ENCODE measurements at places on chromosomes 16 and 17.
A peak's percentile ranks its signal among the peaks of the same experiment; 100 is the strongest.

GRCh38 chr16:29973384-29974246 lies at the start of gene TAOK2:
Gene TAOK2 (plus strand): TSS chr16:29973868. CDS start chr16:29977773, 3,905 bp downstream.
- peak; percentile 96 for DNase-seq

GRCh38 chr16:55532227-55532626 lies 23.4 kb downstream of the LPCAT2 start:
- no peak for DNase-seq

- DNase-seq, result no peak
Measured at GRCh38 chr17:80790021-80790765, 201.4 kb upstream of the CHMP6 start.

DNA sequence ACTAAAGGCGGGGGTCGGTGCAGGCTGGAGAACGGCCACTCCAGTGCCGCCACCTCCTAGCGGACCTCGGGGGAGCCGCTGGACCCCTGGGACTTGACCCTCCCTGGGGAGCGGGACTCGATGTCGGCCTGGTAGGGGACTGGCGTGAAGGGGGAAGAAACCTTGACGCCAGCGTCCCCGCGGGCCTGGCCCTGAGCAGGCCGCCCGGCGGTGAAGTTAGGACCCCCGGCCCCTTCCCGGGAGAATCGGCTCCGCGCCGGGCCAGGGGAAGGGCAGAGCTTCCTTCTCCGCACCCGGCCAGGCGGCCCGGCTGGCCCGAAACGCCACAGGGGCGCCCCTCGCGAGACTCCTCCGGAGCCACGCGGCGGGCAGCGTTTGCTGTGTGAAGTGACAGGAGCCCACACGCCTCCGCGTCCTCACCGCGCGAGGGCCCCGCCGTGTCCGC lies 389 bp downstream of the DUS1L start:
- peak; percentile 37 for DNase-seq

GRCh38 chr16:1565083-1565805 lies 31.8 kb downstream of the TMEM204 start:
- DNase-seq, result no peak

DNA sequence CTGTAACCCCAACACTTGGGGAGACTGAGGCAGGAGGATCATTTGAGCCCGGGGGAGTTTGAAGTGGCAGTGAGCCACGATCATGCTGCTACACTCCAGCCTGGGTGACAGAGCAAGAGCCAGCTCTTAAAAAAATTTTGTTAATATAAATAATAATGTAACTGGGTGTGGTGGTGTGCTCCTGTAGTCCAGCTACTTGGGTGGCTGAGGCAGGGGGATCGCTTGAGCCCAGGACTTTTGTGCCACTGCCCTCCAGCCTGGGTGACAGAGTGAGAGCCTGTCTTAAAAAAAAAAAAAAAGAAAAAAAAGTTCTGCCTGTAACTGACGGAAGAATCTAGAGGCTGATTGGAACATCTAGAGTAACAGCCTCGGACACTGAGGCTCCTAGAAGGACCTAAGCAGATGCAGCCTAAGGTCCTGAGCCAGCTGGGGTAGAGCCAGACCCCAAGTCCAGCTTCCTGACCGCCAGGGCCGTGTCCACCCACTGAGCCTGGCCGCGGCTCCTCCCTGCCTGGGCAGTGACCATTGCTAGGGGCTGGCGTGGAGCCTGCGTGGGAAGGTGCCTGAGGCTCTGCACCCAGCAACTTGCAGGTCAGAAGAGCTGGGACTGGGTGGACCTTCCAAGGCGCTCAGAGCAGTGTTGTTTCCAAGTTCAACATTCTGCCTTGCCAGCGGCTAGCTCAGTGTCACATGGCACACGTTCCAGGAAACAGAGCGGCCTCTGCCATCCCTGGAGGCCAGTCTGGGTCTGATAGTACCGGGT lies 209.4 kb upstream of the CIBAR2 start:
- no peak for DNase-seq

DNA sequence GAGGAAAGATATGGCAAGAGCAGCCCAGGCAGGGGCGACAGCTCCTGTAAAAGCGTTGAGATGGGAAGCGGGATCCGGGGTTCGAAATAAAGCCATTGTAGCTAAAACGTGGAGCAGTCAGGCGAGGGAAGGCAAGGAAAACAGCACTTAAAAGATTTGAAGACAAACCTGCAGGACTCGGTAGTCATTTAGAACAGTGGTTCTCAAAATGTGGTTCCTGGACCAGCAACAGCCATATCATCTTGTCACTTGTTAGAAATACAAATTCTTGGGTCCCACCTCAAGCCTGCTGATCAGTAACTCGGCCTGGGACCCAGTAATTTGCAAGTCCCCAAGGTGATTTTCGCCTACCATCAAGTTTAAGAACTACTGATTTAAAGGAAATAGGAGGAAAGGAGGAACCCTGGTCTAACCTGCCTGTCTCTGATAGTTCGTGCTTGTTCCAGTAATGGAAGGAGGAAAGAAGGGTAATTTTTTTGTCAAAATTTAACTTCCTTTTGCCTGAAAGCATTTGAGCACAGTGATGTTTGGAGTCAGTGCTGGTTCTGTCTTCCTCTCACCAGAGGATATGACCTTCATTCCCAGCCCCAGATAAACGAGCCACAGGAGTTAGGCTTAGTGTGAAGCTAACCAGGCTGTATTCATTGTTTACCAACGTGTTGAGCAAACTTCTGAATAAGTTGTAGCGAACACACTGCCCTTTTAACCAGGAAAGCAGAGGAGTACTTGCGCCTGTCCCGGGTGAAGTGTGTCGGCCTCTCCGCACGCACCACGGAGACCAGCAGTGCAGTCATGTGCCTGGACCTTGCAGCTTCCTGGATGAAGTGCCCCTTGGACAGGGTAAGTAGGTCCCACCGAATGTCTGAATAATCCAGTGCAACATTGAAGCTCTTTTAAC lies 1.1 kb downstream of the ORC6 start:
- DNase-seq, result no peak

GRCh38 chr17:34653511-34653910 lies 74.1 kb downstream of the TMEM132E start:
- DNase-seq, result no peak

- DNase-seq, result no peak
Measured at GRCh38 chr16:83831456-83831987, 23.7 kb downstream of the HSBP1 start.

- DNase-seq, result no peak
Measured at GRCh38 chr17:59234631-59235030, 14.3 kb downstream of the GDPD1 start.

- no peak for DNase-seq
Measured at GRCh38 chr17:32771396-32771795, 105.5 kb downstream of the MYO1D start.

DNA sequence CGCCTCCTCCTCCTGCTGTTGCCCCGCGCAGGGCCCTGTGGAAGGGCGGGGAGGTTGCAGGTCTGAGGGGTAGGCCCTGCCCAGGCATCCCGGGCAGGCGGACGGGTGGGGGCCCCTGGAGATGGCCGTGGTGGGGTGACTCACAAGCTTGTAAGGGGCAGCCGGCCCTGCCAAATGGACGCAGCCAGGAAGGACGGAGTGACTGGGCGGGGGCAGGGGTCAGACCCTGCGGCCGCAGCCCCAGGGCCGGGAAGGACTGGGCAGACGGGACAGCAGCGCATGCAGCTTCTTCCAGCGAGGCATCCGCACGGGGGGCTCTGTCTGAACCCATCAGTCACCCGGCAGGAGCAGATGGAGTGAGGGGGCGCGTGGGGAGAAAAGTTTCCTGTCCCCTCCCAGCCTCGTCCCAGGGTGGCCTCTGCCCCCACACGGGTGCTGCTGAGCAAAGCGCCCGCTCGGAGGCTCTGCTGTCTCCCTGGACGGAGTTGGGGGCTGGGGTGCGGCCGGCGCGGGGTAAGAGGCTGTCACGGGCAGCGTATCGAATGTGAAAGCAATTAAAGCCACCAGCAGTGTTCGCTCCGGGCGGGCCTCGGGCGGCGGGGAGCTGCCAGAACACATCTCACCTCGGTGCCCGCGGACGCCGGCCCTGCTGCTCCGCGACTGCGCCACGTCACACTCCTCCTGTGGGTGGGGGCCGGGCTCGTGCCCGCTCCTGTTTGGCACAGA lies 5.4 kb upstream of the PRR35 start:
- no peak for DNase-seq

DNA sequence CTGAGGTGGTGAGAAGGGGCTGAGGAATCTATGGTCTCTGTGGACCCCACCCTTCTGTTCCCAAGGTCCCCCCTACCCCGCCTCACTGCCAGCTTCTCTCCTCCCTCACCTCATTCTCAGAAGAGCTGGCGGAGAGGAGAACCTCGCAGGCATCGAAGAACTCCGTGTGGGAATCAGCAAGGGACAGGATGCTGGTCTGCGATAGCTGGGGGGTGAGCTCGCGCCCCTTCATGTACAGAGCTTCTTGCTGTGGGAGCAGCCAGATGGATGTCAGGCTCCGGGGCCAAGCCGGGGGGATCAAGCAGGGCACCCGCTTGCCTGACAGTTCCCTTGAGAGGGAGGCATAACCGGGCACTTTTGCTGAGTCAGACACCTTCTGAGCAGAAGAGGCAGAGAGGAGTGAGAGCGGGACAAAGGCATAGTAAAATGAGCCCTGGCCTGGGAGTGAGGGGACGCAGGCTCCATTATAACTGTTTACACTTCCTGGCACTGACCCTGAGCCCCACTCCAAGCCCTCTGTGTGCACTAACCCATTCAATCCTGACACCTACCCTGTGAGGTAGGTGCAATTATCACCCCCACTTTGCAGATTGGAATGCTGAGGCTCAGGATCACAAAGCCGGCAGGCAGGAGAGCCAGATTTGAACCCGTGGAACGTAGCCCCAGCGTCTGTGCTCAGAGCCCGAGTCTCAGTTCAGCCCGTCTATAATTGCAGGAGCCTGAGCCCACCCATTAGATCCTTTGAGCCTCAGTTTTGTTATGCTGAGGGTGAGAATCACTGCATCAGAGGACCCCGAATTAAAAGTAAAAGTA lies 6.3 kb downstream of the OSBPL7 start:
- no peak for DNase-seq

GRCh38 chr17:77346765-77347164 lies 206.0 kb downstream of the SEC14L1 start:
- no peak for DNase-seq

DNA sequence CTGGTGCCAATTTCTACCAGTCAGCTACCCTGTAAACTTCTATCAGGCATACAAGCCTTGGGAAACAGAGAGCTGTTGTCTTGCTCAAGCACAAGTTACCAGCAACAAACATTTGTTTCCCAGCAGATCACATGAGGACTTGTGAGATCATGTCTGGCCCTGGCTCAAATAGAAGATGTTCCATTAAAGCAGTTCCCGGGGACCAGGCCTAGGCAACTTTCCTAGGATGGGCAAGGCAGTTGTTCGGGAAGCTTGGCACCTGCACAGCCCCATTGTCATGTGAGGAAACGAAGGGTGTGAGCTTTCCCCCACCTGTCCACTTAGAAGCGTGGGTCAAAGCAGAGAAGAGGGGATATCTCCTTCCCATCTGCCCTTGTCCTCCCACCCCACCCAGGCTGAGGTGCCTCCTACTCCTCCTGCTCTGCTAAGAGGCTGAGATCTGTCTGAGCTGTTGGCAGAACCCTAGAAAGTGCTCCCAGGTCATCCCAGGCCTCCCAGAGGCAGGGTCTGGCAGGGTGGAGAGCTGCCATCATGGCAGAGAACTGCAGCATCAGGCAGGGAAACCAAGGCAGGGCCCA lies 11.2 kb upstream of the SLC47A2 start:
- DNase-seq, result no peak

- DNase-seq, result no peak
Measured at GRCh38 chr17:64036198-64036922, 15.9 kb upstream of the ICAM2 start.

- no peak for DNase-seq
Measured at GRCh38 chr17:58242171-58242784, 3.9 kb downstream of the LPO start.

DNA sequence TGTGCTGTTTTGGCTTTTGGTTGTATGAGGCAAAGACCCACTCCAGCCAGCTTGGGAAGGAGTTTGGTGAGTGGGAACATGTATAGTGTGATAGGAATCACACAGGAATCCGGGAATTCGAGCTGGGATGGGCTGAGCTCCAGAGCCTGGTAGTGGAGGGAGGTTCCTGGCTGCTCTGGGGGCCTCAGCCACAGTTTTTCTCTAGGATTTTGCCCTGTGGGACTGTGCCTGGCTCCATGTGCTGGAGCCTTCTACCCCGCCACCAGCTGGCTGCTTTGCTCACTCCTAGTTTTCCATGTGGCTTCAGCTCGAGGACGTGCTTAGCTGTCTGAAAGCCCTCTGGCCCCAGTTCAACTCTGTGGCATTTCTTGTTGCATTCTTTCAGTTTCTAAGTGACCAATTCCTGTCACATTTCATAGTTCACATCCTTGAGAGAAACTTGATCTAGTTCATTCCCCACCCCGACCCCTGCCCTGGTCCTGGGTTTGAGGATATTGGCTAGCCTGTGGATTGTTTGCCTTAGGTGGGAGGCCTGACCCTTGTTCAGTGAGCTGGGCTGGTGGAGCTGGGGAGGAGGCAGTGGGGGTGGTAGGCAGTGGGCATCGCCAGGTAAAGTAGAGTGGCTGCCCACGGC lies 5.0 kb downstream of the SEC14L1 start:
- no peak for DNase-seq

DNA sequence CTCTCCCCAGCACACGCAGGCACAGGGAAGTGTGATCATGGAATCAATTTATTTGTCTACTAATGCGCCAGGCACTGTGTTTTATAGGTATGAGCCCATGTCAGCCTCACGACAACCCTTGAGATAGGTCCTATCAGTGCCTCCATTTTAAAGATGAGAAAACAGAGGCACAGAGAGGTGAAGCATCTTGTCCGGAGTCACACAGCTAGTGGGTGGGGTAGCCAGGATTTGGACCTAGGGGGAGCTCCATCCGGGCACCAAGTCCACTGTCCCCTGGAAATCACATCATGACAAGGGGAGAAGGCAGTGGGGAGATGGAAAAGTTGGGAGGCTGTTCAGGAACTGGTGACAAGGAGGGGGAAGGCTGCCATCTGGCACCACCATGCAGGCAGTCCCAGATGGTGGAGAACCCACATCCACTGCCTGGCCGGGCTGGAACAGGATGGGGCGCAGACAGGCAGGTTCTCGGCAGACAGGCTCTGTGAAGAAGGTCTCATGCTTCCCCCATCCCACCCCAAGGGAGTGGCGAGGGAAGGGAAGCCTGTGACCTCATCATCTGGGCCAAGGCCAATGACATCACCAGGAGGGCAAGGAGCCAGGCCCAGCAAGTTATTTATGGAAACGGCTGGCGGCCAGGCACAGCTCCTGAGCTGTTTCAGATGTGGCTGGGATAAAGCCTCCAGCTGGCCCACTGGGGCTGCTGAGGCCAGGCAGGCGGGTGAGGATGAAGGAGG lies 126.0 kb upstream of the SDK2 start:
- no peak for DNase-seq

DNA sequence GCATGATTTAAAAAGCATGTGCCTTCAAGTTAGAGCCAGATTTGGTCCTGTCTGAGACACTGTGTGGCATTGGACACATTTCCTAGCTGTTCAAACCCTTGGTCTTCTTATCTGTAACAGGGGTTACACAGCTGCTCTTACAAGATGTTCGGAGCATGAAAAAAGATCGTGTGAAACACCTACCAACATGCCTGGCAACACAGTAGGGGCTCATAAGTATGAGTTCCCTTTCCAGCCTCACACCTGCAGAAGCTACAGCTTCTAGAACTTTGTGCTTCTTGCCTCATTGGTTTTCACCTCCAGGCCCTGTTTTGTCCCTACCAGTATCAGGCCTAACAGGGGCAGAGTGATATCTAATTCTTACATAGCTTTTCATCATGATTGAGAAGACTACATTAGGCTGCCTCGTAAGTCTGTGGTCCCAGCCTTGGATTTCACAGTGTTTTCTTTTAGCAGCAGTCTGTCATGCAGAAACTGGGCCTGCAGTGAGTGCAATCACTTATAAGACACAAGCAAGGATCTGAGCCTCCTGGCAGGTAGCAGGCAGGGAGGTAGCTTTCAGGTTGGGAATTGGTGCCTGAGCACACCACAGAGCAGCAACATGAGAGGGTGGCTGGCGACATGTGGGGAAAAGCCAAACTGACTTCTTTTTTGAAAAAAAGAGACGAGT lies 78.8 kb downstream of the CCDC182 start:
- DNase-seq, result no peak

GRCh38 chr17:77706938-77707337 lies 251.6 kb upstream of the TNRC6C start:
- DNase-seq, result no peak
